Stimulated activated CD8-positive, alpha-beta memory T cell treated with anti-CD3 and anti-CD28 coated beads, Interleukin-12 subunit alpha, Interleukin-12 subunit beta, amount 100 ng/mL, for 1 hour (primary cell): ENCODE measurements at places on chromosomes 12 and 14.

DNA sequence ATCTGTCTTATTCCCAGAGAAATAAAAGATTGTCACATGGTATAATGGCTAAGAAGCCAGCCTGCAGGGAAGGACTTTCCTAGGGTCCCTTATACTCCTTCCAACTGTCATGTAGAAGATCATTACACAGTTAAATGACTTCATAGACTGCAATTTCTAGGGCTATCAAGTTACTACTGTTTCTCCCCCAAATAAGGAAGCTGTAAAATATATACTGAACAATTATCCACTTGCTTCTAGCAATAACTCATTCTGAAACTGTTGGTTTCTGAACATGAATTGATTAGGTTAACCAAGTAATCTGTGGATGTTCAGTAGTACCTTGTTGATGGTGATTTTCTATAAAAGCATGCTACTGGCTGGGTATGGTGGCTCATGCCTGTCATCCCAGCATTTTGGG, 44.6 kb downstream of the A2ML1 start:
- DNase-seq, result no peak

DNA sequence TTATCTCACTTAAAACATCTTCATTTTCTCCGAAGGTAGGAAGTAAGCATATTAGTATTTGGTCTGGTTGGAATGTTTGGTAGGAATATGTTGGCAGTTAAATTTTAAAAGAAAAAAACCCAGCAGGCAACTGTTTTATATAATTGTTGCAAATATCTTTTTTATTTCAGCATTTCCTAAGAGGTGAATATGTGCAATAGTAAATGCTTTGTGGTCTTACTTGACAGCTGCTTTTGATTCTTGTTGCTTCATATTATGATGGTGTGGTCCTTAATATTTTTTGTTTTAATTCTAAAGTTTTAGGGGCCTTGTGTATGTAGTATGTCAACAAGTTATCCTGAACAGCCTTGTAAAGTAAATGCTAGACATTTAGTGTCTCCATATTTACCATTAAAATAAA, 6.3 kb downstream of the TRAFD1 start:
- DNase-seq, result no peak

DNA sequence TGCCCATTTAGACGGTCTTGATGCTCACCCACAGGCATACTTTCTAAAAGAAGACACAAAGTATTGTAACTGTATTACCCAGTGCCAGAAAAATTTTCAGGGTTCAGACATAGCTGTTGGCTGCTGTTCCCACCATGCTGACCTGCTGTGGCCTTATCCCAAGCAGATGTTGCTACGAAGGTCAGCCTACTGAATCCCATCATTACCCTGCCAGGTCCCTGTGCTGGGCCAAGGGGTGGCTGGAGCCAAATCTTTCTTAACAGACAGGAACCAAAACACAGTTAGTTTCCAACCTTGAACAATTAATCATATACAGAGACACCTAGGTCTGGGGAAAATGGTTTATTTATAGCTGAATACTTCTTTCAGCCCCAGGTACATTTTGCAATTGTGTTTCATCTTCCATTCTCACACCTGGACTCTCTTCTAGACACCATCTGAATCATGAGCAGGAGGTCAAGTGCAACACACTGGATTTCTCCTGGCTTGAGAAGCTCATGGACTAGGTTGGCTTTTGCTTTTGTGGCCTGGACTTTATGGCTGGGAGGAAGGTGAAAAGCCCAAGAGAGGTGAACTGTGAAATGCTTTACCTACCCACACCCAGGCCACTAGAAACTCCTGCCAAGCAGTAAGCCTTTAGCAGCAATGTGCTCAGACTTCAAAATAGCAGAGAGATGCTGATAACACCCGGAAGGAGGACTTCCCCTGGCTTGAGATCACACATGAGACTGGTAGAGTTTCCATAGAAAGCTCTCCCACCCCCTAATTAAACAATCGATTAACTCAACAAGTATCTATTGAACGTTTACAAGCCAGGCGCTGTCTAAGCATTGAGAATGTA, 150.1 kb downstream of the SUDS3 start:
- DNase-seq, result no peak

GRCh38 chr12:81809829-81810595, 50.9 kb upstream of the PPFIA2 start:
- DNase-seq, result no peak

GRCh38 chr12:57632073-57632957, 686 bp downstream of the B4GALNT1 start:
- no peak for DNase-seq

DNA sequence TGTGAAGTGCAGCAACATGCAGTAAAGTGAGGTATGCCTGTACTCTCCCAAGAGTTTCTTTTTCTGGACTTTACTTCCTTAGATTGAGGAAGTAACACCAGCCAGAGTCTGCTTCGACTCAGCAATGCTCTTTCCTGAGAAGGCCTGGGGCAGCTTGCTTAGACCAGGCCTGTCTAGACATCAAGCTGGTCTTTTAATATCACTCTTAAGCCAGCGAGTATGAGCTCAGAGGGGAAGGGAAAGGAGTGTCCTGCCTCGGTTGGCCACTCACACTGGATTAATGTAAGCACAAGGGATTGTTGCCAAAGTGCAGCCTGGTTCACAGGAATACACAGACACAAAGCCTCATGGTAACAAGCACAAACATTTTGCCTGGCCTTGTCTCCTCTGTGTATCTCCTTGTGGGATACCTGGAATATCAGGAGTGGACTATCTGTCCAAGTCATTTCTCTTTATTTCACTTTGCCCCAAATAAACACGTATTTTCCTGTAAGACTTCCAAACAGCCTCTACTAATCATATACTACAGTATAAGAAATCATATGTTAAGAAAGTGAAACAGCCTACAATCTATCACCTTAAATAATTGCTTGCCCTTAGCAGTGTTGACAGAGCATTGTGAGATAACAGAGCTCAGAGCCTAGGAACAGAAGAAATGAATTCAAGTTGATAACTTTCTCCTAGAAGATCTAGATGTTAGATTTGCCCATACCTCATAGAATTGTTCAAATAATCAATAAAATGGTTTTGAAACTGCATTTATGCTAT, 121.2 kb upstream of the DAAM1 start:
- DNase-seq, result no peak
